ENCODE measurements at places on chromosomes 1 and 21.

GRCh38 chr1:27862671-27863537, 9.4 kb upstream of the THEMIS2 start:
- no peak for DNase-seq

DNA sequence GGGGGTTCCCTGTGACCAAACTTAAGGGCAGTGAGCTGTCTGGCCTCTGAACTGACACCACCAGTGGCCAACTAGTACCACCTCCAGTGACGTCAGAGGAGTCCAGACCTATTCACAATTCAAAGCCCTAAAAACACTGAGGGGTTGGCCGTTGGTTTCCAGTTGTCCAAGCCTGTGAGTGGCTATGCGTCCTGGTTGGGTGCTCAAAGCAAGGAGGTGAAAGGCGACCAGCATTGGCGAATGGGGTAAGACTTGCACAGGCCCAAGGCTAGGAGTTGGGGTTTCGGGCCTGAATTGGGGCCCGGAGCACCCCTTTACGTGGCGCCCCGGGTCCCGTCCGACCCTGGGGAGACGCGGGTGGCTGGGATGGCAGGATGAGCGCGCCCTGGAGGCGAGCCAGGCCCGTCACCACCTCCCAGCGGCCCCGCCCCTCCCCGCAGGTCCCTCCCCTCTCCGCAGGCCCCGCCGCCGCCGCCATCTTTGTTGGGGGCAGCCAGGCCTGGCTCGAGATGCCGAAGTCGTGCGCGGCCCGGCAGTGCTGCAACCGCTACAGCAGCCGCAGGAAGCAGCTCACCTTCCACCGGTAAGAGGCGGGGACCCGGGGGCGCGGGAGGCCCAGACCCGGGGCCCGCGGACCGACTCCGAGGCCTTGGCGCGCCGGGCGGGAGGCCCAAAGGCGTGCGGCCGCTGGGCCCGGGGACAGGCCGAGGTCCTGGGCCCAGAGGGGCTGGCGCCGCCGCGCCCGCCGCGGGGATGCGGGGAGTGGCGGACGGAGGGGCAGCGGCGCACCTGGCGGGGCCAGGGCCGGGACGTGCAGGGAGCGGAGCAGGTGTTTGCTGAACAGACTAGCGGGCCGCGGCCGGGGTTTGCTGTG, at the start of gene THAP3:
TSS of gene THAP3 (plus strand) at position 159 of the 874 bp plus-strand sequence. CDS start at position 510, 351 bp downstream.
- DNase-seq: no peak

DNA sequence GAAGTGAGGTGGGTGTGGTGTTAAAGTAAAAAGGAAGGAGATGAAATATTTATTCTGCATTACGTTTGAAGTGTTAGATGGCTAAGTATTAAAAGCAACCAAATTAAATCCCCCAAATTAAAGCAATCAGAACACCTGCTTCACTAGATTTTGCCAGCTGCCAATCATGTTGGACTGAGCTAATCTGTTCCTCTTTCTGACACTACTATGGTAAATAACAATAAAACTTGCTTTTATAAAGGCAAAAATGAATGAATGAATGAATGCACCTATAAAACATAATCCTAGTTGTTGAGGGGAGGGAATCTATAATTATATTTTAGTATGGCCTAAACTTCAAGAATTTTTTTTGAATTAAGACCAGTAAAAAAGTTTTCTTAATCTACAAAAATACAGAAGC, 51.0 kb downstream of the RAB3GAP2 start:
- DNase-seq: peak; percentile 90

DNA sequence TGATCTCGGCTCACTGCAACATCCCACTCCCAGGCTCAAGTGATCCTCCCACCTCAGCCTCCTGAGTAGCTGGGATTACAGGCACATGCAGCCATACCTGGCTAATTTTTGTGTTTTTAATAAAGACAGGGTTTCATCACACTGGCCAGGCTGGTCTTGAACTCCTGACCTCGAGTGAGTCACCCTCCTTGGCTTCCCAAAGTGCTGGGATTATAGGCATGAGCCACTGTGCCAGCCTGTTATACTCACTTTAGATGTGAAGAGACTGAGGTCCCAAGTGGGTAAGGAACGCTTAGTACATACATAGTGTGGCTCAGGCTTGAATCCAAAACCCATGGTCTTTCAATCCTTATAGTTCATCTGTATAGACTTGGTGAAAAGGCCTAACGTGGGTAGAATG, 63.7 kb upstream of the EPS8L3 start:
- no peak for DNase-seq

GRCh38 chr1:84344286-84344685, 42.8 kb downstream of the SAMD13 start:
- no peak for DNase-seq

- DNase-seq: no peak
Measured at GRCh38 chr1:27011976-27012563, 580 bp downstream of the TENT5B start.

DNA sequence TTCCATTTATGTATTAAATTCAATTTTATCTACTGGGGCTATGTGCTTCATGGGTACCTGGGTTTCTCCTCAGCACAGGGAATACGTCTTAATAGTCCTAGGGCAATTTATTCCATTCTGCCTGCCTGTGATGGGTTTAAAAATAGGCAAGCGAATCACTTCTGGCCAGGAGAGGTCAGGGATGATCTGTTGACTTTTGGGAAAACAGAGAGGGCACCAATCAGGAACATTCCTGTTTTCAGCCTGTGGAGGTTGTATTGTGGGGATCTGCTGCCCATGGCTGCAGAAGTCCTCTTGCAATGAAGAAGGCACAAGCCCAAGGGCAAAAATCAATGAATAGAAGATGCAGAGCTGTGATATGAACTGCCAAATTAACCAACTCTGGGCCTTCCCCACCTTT, 303.1 kb downstream of the CTH start:
- no peak for DNase-seq

- no peak for DNase-seq
Measured at GRCh38 chr1:165988275-165988674, 160.9 kb downstream of the UCK2 start.

- no peak for DNase-seq
Measured at GRCh38 chr1:30914931-30915330, 6.4 kb upstream of the SDC3 start.

DNA sequence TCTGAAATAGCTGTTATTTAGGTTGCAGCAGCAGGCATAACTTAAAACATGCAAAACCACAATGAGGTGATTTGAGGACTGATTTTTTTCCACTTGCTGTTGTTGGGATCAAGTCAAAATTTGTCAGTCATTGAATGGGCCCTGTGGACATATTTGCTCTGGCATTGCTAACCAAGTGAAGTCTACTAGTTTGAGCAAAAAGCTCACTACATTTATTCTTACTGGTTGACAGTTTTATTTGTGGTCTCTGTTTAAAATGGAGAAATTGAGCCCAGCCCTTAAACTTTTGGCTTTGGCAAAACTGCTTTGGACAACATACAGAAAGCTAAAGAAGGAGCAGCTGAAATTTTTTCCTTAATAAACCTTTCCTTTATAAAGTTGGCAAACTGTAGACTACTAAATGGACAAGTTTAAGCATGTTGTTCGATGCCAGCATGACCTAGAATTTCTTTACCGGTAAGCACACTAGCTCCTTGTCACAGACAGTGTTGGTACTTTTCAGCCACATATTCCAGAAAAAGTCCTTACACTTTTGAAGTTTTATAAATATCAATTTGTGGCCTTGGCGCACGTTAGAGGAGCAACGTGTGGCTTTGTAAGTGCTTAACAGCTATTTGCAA, 234.6 kb downstream of the USP25 start:
- DNase-seq: no peak

GRCh38 chr1:154582885-154583284, 15.3 kb downstream of the CHRNB2 start:
- DNase-seq: no peak

DNA sequence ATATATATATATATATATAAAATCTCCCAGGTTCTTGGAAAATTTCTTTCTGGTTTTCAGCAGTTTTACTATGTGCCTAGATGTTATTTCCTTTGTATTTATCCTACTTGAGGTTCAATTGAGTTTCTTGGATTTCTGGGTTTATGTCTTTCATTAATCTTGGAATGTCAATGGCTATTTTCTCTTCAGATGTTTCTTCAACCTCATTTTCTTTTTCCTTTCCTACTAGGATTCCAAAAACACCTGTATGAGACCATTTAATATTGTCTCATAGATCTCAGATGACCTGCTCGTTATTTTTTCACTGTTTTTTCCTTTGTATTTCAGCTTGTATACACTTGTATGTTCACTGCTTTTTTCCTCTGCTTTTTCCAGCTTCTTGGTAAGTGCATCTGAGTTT, 95.4 kb upstream of the DESI2 start:
- DNase-seq: no peak

DNA sequence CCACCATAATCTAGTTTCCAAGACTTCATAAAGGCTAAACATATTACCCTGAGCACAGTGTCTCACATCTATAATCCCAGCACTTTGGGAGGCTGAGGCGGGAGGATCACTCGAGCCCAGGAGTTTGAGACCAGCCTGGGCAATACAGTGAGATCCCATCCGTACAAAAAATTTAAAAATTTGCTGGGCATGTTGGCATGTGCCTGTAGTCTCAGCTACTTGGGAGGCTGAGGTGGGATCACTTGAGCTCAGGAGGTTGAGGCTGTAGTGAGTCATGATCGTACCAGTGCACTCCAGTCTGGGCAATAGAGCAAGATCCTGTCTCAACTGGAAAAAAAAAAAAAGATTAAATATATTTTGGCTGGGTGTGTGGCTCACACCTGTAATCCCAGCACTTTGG, 90.1 kb downstream of the PTPN14 start:
- DNase-seq: no peak

GRCh38 chr1:84846387-84846786, 46.6 kb downstream of the LPAR3 start:
- DNase-seq: no peak

- DNase-seq: no peak
Measured at GRCh38 chr1:226546926-226547325, 1.6 kb upstream of the STUM start.

- no peak for DNase-seq
Measured at GRCh38 chr1:225525377-225525776, 97.5 kb upstream of the LBR start.

DNA sequence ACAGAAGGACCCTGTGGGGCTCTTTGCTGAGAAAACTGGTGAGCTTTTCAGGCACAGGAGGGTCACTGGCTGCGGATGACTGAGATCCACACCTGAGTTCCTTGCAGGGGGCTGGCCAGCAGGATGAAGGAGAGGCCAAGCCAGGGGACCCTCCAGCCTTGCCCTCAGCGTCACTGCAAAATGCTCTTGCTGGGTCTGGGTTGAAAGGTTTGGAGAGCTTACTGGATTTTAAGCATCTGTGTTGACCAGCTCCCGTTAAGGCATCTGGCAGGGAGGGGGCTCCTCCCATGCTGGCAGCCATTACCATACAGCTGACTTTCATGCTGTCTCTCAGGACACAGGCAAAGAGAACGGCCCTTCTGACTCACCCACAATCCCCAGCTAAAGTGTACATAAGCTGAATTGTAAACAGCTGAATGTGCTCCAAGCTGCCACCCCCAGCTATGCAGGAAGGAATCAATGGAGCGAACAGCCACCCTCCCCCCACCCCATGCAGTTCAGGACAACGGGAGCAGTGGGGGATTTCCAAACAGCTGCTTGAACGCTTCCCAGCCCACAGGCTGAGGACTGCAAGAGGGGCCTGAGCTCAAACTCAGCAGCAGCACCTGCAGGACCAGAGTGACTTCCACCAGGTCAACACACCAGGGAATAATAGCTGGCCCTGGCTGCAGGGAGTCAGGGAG, 21.3 kb upstream of the A3GALT2 start:
- peak; percentile 31 for DNase-seq

- DNase-seq: no peak
Measured at GRCh38 chr1:240737766-240738265, 125.9 kb upstream of the GREM2 start.

- no peak for DNase-seq
Measured at GRCh38 chr1:51744506-51745303, 127.8 kb downstream of the OSBPL9 start.

GRCh38 chr1:186426118-186426517, 34.8 kb downstream of the PDC start:
- DNase-seq: no peak

- DNase-seq: no peak
Measured at GRCh38 chr1:24526940-24527542, 24.4 kb downstream of the RCAN3 start.
